ENCODE measurements at places on chromosomes 3 and 15.

DNA sequence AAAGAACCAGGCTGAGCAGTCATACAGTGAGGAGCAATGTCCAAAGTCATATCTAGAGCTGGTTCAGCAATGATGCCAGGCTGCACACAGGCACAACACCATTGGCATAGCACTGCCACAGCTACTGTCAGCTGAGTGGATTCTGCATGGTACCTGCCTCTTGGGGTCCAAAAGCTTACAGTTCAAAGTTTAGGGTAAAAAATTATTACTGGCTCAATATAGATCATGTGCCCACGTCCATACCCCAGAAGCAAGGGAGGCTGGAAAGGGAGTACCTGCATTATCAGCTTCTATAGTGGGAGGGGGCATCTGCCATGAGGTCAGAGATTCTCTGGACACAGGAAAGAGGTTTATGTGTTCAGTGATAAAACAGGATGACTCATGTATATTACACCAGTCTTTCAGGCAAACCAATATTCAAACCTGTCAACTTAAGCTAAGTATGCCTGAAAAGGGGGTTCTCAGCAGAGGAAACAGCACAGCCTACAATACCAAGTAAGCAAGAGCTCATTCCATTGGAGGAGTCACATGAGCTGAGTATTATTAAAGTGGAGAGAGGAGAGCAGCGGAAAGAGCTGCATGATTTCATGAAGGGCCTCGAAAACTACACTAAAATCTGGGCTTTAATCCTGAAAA lies 99.0 kb downstream of the ANO10 start:
- no peak for DNase-seq

DNA sequence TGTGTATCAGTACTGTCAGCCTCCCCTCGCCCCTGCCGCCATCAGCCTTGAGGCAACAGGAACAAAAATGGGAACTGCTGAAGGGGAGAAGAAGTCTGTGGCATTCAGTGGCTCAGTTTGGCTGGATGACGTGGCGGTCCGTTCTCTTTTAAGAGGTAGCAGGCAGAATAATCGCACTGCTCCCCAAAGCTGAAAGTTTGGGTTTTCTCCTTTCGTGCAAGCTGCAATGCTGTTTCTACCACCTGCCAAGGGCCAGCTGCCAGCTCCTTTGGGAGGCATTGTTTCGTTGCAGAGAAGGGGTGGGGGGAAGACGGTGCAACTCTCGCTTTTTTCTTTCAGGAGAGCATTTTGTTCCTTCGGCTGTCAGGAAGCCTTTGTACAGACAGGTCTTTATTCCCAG lies 369.6 kb upstream of the RORA start:
- no peak for DNase-seq

DNA sequence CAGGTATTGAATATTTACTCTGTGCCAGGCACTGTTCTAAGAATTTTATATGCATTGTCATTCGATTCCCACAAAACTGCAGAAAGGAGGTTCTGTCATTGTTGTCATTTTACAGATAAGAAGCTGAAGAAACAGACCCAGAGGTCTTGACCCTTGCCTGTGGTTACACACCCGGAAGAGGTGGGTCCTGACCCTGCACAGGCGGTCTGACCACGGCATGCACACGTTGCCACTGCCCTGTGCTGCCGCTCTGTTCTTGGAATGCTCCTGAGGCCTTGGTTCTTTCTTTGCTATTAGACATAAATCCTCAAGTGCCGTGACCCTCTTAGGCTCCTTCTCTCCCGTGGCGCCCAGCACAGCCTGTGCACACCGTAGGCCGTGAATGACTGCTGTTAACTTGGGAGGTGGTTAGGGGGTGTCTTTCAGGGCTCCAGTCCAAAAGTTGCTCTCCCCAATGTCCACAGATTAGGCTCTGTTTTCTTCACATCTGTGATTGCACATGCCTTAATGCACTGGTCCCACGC lies 74.1 kb upstream of the PLXNA1 start:
- no peak for DNase-seq

DNA sequence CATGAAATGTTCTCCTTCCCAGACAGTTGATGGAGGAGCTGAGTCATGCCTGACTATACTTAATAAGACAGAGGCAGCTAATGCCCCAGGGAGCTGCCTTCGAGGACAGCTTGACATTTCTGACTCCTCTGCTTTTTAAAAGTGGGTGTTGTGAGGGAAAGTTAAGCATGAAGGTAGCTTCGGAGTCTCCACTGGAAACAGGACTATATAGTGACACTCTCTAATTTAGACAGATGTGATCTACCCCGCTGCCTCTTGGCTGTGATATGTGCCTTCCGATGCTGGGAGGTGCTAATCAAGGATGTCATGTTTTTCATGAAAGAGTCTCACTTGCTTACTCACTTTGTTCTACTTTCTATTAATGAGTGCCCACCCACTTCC lies 72.7 kb downstream of the IL1RAP start:
- no peak for DNase-seq

DNA sequence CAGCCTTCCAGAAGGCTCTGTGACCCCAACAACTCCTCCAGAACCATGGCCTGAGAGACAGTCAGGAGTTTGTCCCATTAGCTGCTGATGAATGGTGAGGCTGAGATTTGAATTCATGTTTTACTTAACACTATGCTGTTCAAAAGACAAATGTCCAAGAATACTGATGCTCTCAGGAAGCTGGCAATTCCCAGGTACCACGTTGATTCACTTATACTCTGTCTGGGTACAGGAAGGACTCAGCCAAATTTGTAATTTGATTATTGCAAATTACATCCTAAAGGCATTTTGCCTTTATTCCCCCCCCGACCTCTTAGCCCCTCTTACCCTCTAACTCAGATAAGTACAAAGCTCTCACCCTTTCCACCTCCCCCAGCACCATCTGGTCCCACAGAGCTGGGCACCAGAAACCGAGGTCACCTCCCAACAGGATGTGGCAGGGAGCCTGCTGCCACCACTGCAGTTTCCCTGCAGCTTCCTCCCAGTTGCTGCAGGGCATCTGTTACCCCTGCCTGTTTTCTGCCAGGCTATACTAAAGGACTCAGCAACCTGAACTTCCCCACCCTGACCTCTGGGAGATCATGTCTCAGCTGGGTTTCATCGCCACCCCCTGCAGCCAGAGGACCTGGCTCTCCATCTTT lies 33.6 kb downstream of the EAF1 start:
- DNase-seq, result no peak

- DNase-seq, result peak; percentile 36
Measured at GRCh38 chr15:59247364-59247763, 40.7 kb downstream of the LDHAL6B start.

- DNase-seq, result no peak
Measured at GRCh38 chr3:9345041-9345440, 17.8 kb upstream of the THUMPD3 start.

Data from activated CD4-positive, alpha-beta T cell treated with anti-CD3 and anti-CD28 coated beads, Interleukin-2, amount 50 U/mL, for 24 hours (primary cell).